H9 (cell line): ENCODE measurements at places on chromosomes 3 and 15. TPM values are rescaled to one million over a fixed set of nuclear protein-coding genes. Genes with fewer than 3 reads are reported as not detected.

DNA sequence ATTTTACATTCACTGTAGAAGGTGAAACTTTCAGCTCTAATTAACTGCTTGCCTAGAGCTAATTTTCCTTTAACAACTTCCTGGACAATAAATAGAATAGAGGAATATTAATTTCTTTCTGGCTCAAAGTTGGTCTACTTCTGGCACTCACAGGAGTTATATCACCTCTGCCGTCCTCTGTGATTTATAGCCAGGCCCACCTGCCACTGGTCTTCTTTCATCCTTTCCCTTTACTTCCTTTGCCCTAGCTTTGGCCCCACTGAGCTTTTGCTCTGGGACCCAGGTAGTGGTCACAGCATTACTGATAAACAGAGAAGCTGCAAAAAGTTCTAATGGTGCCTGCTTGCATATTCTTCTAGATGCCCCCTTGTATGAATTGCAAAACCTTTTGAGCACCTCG lies 49.3 kb upstream of the ABHD10 start:
- H3K36me3 ChIP-seq = peaks cover 7% of the 10 kb centered on the region; the same call in 1 of the 3 replicates
- no peak overlapping the region; the same call in 2 of the 3 replicates for H3K4me3 ChIP-seq
- no peak overlapping the region for H3K27ac ChIP-seq
- no peaks in the 10 kb centered on the region for H3K27me3 ChIP-seq

The SUSD5 gene
- total RNA-seq = 4.5 and 4.9 TPM in 2 replicates

The NR1I2 gene
- total RNA-seq = not detected in 2 replicates

DNA sequence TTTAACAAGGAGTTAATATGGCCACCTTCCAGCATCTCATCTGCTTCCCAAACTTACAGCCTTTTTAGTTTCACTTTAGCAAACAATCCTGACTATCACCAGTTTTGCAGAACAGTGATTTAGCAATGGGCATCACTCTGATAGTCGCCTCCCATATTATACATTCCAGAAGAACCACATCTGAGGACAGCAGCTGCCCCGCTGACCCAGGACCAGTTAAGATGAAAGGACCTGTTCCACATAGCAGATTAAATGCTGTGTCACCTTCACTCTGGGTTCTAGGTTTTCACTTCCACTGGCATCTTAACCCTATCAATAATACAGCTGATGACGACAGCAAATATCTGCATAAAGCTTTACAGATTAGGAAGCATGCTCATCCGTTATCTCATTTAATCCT lies 99.8 kb downstream of the TRIM69 start:
- H3K27me3 ChIP-seq = no peaks in the 10 kb centered on the region
- H3K4me3 ChIP-seq = no peak overlapping the region
- no peaks in the 10 kb centered on the region for H3K36me3 ChIP-seq
- no peak overlapping the region for H3K27ac ChIP-seq

DNA sequence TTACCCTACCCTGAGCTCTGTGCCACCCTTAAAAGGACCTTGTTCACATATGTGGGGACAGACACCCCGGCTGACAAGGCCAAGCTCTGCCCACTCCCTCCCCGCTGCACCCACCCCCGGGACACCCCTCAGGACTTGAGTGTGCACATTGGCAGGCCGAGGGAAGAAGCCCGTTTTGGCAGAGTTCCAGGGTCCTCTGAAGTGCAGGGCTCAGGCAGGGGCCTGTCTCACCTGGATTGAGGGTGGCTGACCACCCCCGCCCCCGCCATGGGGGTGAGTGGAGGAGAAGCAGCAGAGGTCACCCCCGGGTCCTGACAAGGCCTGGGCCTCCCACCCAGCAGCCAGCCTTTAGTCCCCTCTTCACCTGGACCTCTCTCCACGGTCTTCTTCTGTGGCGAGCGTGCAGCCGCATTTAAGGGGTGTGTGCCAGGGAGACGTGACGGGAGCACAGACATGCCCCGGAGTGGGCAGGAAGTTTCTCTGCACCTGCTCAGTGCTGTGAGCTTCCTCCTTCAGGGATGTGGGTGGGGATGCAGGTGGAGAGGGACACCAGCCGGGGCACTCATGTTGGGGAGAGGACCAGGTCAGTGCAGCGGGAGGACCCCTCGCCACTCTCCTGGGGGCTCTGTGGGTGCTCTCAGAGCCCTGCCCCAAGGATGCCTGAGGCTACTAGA lies 50.7 kb downstream of the LINGO1 start:
- no peak overlapping the region for H3K27ac ChIP-seq
- no peaks in the 10 kb centered on the region for H3K27me3 ChIP-seq
- H3K4me1 ChIP-seq = no peaks in the 10 kb centered on the region
- H3K36me3 ChIP-seq = no peaks in the 10 kb centered on the region

GRCh38 chr15:34591306-34591705 lies 7.9 kb upstream of the GOLGA8B start:
- H3K4me1 ChIP-seq = no peaks in the 10 kb centered on the region
- H3K36me3 ChIP-seq = no peaks in the 10 kb centered on the region
- H3K4me3 ChIP-seq = no peak overlapping the region

DNA sequence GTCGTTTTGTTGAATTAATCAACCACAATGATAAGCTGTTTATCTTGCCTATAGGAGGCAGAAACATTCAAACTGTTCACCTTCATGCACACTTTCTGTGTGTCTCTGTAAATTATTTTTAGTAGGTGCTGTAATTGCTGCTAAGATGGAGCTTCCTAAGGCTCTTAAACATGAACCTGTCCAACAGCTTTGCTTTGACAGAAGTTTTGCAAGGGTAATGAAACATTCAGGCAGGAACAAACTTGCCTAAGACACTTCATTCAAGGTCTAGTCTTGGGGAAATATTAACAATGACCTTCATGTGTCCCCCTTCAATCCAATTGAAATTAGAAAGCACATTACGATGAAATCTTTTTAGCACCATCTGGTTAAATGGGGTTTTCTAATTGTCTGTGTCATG lies 156.1 kb downstream of the DIPK2A start:
- no peak overlapping the region for H3K4me3 ChIP-seq
- peaks cover 11% of the 10 kb centered on the region for H3K36me3 ChIP-seq
- no peaks in the 10 kb centered on the region for H3K27me3 ChIP-seq
- peaks cover 3% of the 10 kb centered on the region; the same call in 1 of the 2 replicates for H3K4me1 ChIP-seq

DNA sequence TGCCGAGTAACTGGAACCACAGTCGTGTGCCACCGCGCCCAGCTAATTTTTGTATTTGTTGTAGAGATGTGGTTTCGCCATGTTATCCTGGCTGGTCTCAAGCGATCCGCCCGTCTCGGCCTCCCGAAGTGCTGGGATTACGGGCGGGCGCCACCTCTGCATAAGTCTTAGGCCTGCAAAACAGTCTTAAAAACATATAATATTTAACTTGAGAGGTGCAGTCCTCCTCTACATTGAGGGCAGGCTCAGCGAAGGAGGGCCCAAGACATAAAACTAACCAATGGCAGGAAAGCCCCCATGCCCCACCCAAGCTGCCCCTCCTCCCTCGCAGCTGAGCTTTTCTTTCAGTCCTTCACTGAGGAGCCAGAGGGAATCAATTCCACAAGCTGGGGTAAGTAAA lies at the start of gene SLC28A2:
Gene SLC28A2 (plus strand): TSS at position 347 of the 400 bp plus-strand sequence. CDS start 982 bp downstream, outside the sequence.
- H3K36me3 ChIP-seq = no peaks in the 10 kb centered on the region
- no peaks in the 10 kb centered on the region for H3K4me1 ChIP-seq
- DNase-seq = no peak
- no peak within 1 kb of the TSS for H3K27ac ChIP-seq
